ENCODE measurements at places on chromosomes 4 and X.

- peak; percentile 33 for DNase-seq
These were observed 12.7 kb downstream of the ART3 start for GRCh38 chr4:76087007-76087769.

DNA sequence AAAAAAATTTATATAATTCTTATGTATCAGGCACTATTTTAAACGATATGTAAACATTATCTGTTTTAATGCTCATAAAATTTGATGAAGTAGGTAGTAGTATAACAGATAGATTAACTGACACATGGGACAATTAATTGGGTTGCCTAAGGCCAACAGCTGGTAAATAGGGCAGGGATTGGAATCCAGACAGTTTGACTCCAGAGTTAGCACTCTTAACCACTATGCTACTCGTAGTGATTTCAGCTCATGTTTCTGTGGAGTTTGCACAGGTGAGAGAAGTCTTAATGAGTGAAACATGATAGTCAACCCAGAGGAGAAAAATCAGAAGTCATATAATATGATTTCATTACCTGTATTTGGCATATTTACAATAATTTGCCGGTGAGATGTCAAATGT lies 126.0 kb upstream of the WDFY3 start:
- DNase-seq: no peak

DNA sequence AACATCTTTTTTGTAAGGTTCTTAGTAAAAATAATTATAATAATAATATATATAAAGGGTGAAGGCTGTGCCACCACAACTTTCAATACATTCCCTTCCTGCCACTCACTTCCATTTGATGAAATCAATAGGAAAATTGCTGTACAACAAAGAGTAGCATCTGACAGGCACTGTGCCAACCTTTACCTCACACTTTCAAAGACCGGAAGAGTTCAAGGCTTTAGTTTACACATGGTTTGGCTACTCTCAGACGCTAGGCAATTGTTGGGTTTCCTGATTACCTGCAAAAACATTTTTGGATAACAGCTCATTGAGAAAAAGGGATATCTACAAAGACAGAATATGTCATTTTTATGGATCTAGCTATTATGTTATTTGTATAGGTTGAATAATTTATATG lies 5.5 kb upstream of the ING2 start:
- peak; percentile 32 for DNase-seq

DNA sequence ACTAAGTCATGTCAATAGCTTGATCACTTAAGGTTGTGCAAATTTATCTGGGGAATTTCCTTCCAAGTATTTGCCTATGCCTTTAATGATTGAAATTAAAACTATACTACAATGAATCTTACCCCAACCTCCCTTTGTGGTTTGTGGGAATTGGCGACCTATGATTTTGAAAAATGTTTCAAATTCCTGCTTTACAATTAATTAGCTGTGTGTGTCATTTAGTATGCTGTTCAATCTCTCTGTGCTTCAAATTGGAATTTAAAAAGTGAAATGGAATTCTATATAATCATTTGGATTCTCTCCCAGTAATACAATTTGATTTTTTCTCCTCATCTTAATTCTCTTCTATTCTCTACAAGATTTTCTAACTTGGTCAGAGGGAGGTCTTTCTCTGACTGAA lies 2319.5 kb downstream of the ARAP2 start:
- DNase-seq: no peak

GRCh38 chr4:77819404-77819842 lies 255 bp upstream of the CNOT6L start:
- no peak for DNase-seq

DNA sequence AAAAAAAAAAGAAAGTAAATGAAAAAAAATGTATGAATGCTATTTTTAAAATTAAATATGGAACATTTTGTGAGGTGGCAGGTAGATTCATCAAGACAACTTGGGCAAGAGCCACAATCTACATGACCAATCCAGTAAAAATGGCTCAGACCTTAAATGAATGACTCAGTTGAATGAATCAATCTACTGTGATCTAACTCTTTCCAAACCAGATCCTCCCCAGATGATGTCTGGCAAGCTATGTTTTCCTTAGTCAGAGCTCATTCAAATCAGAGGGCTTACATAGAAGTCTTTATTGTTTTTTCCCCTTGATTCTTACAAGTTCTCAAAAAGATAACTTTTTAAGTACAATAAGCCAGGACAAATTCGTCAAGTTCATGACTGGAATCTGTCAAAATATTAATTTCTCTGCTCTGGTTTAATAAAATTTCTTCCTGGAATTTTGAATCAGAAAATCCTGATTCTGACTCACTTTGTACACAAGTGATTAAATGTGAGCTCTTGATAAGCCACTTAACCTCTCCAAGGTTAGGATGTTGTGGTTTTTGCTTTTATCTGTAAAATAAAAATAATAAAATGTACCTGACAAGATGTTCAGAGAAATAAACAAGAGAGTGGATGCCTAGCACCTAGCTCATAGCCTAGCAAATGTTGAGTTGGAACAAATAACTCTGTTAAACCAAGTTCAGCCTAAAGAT lies 105.6 kb upstream of the SMIM31 start:
- no peak for DNase-seq

GRCh38 chr4:26765515-26765914 lies 95.1 kb upstream of the STIM2 start:
- no peak for DNase-seq

DNA sequence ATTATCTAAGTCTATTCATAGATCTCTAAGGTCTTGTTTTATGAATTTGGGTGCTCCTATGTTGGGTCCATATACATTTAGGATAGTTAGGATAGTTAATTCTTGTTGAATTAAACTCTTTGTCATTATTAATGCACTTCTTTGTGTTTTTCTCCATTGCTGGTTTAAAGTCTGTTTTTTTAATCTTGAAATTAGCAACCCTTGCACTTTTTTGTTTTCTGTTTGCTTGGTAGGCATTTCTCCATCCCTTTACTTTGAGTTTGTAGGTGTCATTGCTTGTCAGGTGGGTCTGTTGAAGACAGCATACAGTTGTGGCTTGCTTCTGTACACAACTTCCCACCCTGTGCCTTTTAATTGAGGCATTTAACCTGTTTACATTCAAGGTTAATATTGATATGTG lies 434.8 kb downstream of the OPHN1 start:
- DNase-seq: no peak

DNA sequence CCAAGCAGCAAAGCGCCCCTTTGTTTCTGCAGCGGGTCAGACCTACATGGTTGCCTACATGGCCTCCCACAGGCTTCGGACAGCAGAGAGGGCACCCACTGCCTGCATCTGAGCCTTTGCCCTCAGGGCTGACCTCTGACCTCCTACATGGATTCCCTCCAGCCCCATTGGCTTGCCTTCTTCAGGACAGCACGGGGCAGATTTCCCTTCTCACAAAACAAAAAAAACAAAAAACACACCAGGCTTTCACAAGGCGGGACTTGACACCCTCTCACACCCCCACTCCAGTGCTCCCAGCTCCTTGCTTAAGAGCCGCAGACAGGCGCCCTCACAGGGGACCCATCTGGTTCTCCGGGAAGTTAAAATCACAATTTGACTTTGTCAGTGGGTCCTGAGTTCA lies 32.9 kb downstream of the ZFYVE28 start:
- no peak for DNase-seq

DNA sequence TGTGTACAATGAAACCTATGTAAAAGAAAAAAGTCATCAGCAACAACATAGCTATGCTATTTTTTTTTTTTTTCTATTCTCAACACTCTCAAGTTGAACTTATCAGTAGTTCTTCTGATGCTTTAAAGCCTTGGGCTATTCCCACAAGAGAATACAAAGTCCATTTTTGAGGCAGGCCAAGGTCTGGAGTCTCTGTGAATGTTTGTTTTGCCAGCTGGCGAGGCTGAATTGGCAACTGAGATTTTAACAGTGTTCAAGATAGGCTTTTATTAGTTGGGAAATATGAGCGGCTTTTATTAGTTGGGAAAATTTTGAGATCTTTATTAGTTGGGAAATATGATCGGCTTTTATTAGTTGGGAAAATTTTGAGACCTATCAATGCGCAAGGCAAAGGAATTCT lies 336.6 kb downstream of the SLITRK2 start:
- peak; percentile 25 for DNase-seq

DNA sequence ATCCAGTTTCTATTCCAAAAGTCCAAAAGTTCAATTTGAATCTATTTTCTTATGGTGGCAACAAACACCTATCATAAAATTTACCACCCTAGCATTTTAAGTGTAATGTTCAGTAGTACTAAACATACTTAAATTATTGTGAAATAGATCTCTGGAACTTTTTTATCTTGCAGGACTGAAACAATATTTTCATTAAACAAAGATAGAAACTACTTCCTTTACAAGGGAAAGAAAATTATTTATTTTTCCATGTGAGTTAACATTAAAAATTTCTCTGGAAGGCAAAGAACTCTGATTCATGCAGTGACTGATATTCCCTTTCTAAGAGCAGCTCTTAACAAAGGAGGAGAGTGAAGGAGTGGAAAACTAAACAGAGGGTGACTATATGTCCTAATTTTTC lies 40.2 kb downstream of the ADH7 start:
- no peak for DNase-seq

GRCh38 chrX:54357414-54358377 lies at the start of gene WNK3:
Gene WNK3, minus strand, starts transcription at chrX:54358046.
- peak; percentile 63 for DNase-seq

DNA sequence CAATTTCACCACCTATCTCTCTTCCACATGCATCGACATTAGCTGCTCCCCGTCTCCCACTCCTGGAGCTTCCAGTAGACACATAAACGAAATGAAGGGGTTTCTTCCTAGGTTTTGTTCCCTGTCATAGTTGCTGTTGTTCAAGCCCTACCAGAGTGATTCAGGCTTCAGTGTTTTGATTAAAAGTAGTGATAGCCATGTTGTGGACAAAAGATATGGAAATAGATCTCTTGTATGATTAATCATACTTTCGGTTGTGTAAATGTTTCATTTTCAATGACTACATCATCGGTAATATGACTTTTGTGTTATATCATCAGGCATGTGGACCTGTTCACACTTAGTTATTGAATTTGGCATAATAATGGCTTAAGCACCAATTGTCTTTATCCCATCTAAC lies 96.5 kb upstream of the KLF3 start:
- DNase-seq: no peak

DNA sequence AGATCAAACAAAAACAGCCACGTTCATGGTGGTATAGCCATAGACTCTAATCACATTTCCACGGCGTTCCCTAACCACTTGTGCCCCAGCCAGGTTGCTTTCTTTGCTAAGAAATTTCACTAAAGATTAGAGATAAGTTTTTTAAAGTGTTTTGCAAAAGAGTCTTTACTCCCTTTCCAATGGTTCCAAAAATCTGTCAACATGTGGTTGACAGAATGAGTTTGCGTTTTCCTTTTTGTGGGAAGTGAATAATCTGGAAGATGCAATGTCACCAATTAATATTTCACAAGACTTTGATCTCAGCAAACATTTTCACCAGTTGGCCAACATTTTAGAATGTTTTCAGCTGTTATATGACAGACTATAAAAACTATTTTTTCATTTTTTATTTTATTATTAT lies 35.3 kb downstream of the CXCL1 start:
- no peak for DNase-seq

DNA sequence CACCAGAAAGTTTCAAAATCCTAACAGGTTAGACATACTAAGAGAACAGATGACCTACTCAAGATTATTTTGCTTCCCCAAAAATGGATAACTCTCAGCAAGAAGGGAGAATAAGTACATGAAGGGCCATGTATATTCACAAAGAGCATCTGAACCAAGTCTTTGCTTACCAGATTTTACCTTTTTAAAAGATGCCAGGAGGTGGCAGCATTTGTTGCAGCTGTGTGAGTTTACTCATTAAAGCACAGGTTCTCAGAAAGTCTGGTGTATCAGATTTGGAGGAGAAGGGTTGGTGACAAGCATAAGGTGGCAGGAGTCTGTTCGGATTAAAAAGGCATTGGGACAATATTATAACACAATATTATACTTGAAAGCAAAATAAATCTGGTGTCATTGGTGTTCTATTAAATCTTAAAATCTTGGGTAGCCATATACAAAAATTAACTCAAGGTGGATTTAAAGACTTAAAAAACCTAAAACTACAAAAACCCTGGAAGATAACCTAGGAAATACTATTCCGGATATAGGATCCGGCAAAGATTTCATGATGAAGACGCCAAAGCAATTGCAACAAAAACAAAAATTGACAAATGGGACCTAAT lies 51.3 kb upstream of the NFKB1 start:
- peak; percentile 86 for DNase-seq

DNA sequence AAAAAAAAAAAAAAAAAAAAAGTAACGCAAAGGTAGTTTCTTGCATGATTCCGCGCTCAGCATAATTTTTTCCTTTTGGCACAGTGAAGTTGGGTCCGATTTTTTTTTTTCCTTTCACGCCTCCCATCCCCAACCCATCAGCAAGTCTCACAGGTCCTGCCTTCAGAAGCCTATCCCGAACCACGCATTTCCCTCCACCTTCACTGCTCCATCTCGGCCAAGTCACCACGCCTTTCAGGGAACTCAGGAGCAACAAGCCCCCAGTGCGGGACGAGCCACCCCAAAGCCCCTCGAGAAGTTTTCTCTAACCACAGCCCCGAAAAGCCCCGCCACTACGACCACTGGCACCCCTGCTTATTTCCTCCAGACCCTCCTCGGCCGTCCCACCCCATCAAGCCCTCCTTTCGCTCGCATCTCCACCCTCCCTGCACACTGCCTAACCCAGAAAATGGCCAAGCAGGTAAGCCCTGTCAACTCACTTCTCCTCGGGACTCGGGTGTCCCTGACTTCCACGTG lies 1.0 kb downstream of the SLBP start:
- no peak for DNase-seq

DNA sequence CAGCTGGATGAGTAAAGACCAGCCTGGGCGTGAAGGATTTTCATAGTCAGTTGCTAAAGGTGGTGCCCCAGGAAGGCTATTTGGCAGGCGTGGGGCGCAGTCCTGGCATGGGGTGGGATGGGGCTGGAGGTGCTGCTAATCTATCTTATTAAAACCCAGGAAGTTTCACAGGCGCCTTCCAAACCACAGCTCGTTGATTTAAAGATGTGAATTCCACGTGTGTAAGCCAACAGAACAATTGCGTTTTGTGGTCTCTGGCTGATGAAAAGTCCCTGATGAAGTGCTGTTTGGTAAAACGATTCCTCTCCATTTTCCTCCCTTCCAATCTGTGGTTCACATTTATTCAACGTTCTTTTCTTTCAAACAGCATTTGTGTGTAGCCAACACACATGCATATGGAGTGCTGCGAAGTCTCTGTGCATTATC lies 105.0 kb downstream of the TBL1X start:
- DNase-seq: no peak

- no peak for DNase-seq
These were observed 8.1 kb upstream of the COMMD8 start for GRCh38 chr4:47471591-47471990.

Measured in stomach (tissue), 19 donors.